ENCODE measurements at places on chromosomes 2 and 18. TPM values are rescaled to one million over a fixed set of nuclear protein-coding genes. Genes with fewer than 3 reads are reported as not detected.

IL1RL1 gene
- 2.9 TPM for total RNA-seq

STK39 gene
- total RNA-seq, result 2.7 TPM

IL1F10 gene
- total RNA-seq, result not detected

SKOR2 gene
- total RNA-seq, result not detected

DLX1 gene
- not detected for total RNA-seq
